Pancreas (tissue), 10 donors: ENCODE measurements at places on chromosomes 16 and 17.

GRCh38 chr16:54140057-54140787 is 146.4 kb downstream of the IRX3 start:
- no peak for DNase-seq

DNA sequence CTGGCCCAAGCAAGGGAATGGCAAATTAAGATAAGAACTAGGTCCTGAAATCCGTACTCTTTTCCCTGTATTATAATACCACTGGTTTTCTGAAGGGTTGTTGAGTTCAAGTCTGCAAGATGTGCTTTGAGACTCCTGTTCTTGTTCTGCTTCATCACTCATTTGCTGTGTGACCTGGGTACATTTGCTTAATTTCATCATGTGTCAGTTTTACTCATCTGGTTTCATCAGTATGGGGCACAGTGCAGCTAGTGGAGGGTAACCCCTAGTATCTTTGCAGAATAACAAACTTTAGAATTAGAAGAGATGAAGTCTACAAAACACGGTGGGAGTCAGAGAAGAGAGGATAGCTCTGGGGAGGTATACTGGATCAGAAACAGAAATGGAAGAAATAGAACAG is 21.9 kb upstream of the EFCAB13 start:
- DNase-seq, result no peak

GRCh38 chr17:13374203-13375143 is 227.3 kb downstream of the HS3ST3A1 start:
- DNase-seq, result no peak

DNA sequence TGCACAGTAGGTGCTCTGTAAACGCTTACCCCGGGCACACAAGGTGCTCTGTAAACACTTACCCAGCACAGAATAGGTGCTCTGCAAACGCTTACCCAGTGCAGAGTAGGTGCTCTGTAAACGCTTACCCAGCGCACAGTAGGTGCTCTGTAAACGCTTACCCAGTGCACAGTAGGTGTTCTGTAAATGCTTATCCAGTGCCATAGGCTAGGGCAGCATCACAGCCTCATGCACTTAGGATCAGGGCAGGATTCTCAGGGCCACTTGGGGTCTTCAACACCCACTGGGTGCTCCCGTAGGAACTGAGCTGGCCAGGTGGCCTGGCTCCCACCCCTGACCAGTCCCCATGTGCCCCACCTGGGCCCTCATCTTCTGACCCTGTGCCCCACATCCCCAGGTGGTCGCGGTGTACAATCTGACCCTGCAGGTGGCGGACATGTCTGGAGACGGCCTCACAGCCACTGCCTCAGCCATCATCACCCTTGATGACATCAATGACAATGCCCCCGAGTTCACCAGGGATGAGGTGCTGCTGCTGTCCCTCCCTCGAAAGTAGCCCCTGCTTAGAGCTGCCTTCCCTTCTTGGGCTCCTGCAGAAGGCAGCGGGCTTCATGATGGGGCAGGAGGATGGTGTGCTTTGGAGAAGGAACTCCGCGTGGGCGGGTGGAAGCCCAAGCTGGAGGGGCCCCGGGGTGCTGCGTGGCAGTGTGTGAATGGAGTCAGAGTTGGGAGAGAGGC is 13.1 kb downstream of the SLC22A31 start:
- no peak for DNase-seq

- DNase-seq, result no peak
These were observed 119.7 kb downstream of the SNX29 start for GRCh38 chr16:12096157-12096777.

- DNase-seq, result no peak
These were observed 69.0 kb upstream of the BCAR1 start for GRCh38 chr16:75320435-75320834.

DNA sequence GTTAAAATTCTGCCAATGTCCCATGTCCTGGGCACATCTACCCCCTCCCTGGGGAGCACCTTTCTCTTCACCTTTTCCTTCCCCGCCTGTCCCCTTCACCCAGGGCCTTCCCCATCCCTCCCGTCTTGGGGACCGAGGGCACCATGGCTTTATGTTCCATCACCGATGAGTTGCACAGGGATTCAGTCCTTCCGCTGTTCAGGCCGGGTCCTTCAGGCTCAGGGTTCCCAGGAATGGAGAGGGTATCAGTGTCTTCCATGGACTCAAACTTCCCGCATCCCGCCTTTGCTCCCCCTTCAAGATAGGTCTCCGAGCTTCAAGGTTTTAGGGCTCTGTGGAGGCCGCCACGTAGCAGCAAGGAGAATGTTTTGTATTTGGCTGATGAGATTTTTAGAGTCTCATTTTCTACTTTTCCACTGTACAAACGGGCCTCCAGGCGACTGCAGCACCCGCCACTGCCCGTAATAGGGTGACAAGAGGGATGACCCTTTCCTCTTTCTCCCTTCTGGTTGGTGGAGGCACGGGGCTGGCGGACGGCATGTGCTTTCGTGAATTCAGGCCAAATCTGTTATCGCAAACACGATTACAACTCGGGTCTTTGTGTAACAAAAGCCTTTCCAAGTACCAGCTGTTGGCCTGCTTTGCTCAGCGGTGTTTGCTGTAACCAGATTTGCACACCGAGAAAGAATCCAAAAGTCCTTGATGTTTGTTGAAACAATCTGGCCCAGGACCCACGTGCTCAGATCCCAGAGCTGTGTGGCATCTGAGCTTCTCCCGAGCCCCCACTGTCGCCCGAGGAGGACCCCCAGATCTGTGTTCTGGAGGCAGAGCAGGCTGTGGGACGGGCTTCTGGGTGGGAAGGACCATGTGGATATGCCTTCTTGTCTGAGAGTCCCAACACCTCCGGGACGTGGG is 236.3 kb downstream of the SEC14L1 start:
- DNase-seq, result peak; percentile 81

- DNase-seq, result peak; percentile 96
These were observed at the start of gene ZNF747 for GRCh38 chr16:30534368-30535105. Gene ZNF747, minus strand, starts transcription at chr16:30534858. Its CDS starts 179 bp downstream, at chr16:30534679.

GRCh38 chr16:4936181-4936990 is 562 bp downstream of the PPL start:
- DNase-seq, result peak; percentile 72

DNA sequence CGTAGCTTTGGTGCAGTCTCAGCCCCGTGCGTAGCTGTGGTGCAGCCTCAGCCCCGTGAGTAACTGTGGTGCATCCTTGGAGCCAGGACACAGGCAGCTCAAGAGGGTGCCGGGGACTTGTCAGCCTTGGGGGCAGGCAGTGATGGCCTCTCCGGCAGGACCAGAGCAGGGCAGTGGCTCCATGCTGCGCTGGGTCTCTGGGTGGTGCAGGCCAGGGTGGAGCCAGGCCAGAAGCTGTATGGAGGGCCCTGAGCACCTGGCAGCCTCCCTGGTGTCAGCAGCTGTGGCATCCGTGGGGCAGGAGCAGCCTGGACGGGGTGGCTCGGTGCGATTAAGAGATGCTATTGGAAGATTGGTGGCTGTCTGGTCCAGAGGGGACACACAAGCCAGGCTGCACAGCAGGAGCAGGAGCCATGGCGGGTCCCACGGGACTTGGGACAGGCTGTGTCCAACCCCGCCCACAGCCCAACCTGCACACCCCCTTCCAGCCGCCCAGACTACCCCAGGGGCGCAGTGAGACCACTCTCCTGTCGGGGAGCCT is 28.3 kb upstream of the CDH15 start:
- no peak for DNase-seq

- no peak for DNase-seq
These were observed 49.2 kb upstream of the MAP3K14 start for GRCh38 chr17:45366049-45366448.

DNA sequence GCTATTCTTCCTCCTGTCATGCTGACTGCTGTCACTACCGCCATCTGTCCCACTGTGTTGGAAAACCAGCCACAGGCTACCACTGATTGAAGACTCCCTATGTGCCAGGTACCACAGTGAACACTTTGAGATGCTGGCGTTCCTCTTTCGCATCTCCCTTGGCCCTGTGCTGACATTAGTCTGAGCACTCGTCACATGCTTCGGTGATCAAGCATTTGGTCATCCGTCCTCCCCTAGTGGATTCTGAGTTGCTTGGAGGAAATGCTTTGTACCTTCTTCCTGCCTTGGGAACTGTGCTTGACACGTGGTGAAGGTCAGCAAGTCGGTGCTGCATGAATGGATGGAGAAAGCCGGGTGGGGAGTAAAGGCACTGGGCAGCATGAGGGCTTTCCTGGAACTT is 260.1 kb downstream of the SNX29 start:
- DNase-seq, result no peak

DNA sequence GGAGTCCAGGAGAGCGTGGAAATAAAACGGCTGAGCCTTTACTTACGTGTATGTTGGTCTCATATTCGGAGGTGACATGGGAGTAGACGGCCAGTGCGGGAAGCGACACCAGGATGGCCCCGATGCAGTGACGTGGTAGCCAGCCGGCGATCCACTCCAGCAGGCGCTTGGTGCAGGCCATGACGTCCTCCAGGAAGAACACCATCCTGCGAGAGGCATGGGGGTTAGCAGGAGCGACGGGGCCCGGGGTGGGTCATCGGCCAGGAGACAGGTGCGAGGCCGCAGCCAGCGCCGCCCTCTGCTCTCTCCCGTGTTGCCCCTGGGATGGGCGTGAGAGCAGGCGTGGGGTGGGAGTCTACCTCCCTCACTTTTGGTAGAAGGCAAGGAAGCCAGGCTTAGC is 98.6 kb upstream of the CREBBP start:
- no peak for DNase-seq

DNA sequence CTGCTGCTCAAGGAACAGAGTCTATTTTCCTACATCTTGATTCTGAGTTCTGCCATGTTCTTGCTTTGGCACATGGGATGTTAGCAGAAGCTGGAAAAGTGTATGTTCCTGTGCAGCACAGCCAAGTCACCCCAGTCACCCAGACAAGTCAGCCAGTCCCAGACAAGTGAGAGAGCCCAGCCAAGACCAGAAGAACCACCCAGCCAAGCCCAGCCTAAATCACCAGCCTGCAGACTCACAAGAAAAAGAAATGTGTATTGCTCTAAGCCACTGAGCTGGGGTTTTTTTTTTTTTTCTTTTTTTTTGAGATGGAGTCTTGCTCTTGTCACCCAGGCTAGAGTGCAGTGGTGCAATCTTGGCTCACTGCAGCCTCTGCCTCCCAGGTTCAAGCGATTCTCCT is 141.3 kb upstream of the CDC42EP4 start:
- DNase-seq, result no peak

- DNase-seq, result no peak
These were observed 62.7 kb upstream of the ADORA2B start for GRCh38 chr17:15882058-15882720.

GRCh38 chr17:9798724-9799123 is 7.3 kb upstream of the DHRS7C start:
- DNase-seq, result no peak

- no peak for DNase-seq
These were observed 3.4 kb upstream of the PITPNM3 start for GRCh38 chr17:6559753-6560215.

GRCh38 chr16:75420987-75421819 is 12.1 kb downstream of the CFDP1 start:
- peak; percentile 69 for DNase-seq

- peak; percentile 35 for DNase-seq
These were observed 1.5 kb downstream of the GAA start for GRCh38 chr17:80102664-80103448.

DNA sequence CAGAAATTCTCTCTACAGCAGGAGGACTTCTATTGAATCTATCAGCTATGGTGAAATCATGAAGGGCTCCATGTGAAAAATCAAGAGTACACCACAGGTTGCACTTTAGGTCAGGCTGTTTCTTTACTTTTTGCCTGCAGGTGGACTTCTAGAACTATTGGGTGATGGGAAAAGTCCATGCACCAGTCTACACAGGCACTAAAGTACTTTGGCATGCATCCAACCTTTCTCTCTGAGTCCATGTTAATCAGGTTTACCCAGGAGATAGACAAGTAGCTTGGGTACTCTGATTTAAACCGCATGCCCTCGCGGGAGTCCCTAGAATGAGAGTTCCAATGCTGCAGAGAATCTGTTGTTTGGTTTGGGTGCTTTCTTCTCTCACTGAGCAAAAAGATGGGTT is 9.1 kb upstream of the ANKFN1 start:
- DNase-seq, result no peak

GRCh38 chr16:5005916-5006315 is 27.8 kb downstream of the NAGPA start:
- no peak for DNase-seq

DNA sequence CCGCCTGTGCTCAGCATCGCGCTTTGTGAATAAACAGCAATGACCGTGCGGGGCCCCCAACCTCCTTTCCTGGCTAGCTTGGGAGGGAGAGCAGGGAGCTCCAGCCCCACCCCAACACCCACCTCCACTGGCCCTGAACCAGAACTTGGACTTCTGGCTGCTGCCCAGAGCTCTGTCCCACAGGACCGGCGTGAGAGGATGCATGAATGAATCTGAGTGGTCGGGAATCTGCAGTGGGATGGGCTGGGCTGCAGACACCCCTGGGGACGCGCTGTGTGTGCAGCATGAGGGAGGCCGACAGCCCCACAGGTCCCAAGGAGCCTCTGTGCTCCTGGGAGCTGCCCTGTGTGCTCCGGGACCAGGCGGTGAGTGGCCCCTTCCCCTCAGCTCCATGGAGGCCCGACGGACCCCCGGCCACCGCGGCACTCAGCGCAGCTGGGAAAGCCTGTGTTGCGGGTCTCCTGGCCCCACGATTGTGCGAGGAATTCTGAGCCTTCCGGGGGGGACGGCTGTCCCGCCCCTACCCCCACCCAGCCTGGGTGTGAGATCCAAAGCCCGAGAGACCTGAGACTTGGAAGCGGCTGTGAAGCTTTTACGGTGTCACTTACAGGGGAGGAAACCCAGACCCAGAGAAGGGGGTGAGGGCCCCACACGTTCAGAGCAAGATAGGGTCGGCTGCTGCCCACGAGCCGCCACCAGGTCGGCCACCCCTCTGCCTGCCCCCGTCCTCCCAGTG is 5.4 kb downstream of the PIEZO1 start:
- no peak for DNase-seq

GRCh38 chr17:38735161-38735997 is 5.2 kb downstream of the CISD3 start:
- DNase-seq, result peak; percentile 69

GRCh38 chr17:43446773-43447172 is 37.0 kb upstream of the DHX8 start:
- no peak for DNase-seq

GRCh38 chr17:68100000-68100641 is 64.6 kb downstream of the KPNA2 start:
- no peak for DNase-seq

DNA sequence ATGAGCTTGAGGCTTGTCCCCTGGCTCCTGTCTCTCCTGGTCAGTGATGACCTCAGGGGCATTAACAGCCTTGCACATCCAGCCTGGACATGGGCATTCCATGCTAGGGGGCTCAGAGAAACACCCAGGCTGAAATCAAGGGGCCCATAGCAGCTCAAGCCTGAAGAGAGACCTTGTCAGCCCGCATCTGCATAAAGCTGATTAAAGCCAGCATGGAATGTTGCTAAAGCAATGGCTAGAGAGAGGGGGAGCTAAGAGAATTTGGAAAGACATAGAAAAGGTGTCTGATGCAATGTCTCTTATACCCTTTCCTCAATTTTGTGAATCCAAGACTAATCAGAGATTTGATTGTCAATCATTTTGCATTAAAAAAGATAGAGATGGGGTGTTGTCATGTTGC is 51.4 kb upstream of the WSCD1 start:
- DNase-seq, result no peak

GRCh38 chr17:32795339-32795979 is 81.5 kb downstream of the MYO1D start:
- no peak for DNase-seq
